ENCODE measurements at places on chromosomes 12 and 14.

DNA sequence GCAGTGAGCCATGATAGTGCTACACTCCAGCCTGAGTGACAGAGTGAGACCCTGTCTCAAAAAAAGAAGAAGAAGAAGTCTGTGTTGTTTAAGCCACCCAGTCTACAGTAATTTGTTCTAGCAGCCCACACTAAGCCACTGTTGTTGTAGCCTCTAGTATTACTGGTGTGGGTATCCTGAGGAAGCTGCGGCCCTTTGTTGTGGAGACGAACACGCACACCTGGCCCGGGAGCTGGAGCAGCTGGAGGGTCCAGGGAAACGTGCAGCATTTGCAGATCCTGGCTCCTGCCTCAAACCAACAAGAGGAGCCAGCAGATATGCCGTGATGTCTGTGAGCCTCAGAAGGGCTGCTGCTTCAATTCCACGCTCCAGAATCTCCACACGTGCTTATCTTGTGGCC lies 65.3 kb downstream of the MAP1LC3B2 start:
- DNase-seq, result no peak

DNA sequence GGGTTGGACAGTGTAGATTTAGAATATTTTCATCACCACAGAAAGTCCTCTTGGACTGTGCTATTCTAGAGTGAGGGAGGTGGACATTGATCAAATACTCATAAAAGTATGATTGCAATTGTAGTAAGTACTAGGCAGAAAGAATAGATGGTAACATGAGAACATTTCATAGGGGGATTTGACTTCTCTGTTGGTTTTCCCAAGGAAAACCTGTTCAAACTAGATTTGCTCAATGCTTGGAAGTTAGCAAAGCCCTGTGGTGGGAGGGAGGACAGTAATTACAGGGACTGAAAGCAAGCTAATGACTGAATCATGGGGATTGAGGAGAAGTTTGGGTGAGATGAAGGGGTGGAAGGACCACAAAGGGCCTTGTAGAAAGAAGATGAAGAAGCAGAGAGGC lies 24.4 kb upstream of the EID3 start:
- DNase-seq, result peak; percentile 37

DNA sequence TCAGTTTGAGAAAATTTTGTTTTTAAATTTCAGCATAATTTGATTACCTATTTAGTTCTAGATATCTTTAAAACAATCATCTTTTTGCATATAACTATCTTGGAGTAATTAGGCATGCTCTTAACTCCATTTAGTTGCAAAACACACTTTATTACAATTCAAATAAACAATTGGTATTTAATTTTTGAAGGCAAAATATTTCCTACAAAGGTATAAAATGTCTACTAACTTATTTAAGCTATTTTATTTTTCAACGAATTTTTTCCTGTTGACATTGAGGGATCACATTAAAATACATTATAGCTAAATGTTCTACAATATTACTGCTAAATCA lies 8.3 kb downstream of the FOXA1 start:
- no peak for DNase-seq

- no peak for DNase-seq
These were observed 18.8 kb upstream of the RCOR1 start for GRCh38 chr14:102573591-102574046.

DNA sequence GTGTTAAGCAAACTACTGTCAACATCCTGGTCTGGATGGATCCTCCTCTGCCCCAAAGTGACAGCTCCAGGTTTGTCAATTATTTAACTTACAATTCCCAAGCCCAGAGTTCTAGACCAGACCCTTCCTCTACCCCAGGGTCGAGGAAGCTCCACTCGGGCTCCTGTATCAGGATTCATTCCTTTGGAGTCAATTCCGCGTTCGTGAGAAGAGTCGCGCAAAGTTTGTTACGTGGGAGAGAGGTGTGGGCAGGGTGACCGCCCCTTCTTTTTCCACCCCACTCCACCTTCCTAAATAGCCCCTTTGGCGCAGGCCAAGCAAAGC lies 479 bp downstream of the SEL1L start:
- no peak for DNase-seq

- DNase-seq, result no peak
These were observed 378.8 kb upstream of the FAR2 start for GRCh38 chr12:28770322-28770721.

DNA sequence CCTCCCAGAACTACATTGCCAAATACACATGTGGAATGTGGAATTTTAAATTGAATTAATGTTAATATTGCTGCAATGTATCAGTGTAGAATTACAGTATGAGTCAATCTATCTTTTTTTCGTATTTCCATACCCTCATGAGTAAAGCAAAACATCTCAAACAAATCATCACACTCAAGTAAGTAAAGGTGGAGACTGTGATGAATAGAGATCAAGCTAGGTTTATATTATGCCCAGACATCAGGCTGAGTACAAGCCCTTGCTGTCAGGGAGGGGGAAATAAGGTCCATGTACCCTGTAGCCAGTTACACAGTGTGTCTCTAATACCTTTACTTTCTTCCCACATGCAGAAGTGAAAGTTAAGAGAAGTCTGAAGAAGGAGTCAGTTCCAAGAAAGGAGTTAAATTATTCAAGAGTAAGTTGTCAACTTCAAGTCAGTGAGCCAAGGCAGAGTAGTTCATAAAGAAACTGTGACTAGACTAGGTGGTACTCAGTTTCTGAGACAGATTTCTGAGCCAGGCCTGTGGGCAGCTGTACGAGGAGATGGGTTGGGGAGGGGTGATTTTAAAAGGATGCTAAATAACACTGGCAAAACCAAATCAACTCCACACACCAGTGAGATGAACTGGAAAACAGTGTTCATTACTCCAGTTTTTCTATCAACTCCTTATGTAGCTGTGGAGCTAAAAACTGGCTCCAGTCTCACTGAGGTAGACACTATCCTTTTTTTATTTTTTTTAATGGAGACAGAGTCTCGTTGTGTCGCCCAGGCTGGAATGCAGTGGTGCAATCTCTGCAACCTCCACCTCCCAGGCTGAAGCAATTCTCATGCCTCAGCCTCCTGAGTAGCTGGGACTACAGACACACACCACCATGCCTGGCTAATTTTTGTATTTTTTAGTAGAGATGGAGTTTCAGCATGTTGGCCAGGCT lies 23.8 kb upstream of the STK38L start:
- DNase-seq, result no peak

DNA sequence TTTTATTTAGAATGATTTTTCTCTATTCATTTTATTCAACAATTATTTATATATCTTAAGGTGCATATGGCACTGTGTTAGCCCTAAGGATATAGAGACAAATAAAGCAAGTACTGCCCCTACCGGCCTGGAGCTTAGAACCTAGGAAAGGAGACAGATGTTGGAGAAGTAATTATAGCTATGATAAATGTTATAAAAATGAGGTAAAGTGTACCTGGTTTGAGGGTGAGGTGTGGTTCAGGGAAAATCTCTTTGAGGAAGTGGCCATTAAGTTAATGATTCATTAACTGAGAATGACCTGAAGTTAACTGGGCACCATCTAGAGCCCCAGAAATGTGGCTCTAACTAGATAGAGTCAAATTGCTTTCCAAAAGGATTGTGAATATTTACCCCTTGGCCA lies 31.9 kb downstream of the CDKL1 start:
- DNase-seq, result no peak

GRCh38 chr12:110065540-110065939 lies 17.2 kb upstream of the C12orf76 start:
- no peak for DNase-seq

- no peak for DNase-seq
These were observed 6.9 kb downstream of the ANKRD13A start for GRCh38 chr12:110006115-110006514.

- DNase-seq, result no peak
These were observed 17.7 kb upstream of the CD27 start for GRCh38 chr12:6426882-6427671.

DNA sequence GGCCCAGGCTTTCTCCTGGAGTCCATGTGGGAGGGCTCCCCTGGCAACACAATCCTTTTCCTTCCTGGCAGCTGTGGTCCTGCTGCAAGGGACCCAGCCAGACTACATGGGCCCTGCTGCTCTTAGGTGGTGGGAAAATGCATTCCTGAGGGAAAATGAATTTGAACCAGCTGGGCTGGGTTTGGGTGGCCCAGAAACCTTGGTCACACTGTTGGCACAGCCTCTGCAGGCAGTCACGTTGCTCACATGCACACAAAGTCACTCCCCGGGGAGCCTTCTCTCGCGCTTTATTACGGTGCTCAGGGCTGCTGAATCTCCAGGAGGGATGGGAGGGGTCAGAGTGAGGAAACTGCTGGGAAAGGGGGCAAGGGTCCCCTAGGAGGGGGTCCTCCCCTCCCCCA lies 17.2 kb downstream of the PLEKHG3 start:
- peak; percentile 45 for DNase-seq

GRCh38 chr12:79618848-79619404 lies 71.8 kb downstream of the PAWR start:
- no peak for DNase-seq

GRCh38 chr12:113241191-113242025 lies 20.1 kb downstream of the TPCN1 start:
- DNase-seq, result peak; percentile 96

DNA sequence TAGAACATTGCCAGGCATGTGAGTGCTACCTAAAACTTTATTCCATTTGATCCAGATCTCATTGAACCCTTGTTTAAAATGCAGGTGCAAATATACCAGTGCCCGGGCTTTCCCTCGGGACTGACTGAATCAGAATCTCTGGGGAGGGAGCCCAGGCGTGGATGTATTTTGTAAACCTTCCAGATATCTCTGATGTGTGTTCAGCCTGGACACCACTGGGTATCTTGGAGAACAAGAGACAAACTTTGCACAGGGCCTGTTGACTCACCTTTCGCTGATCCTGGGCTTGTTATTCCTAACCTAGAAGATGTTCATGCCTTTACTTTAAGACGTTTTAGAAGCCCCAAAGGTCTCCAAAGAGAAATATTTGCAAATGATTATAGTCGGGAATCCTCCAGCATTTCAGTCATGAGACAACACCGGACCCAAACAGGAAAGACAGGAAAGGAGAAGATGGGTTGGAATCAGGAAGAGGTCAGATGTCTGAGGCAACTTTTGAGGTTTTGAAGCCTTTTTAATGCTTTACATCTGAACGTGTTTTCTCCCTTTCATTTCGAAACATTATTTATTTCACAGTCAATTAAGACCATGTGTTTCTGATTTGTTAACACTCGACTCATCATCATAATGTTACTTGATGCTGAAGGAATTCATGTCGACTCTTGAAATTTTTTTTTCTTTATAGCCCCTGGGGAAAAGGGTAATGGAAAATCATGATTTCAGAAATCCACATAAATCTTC lies 118.6 kb downstream of the PLXNC1 start:
- no peak for DNase-seq

- DNase-seq, result no peak
These were observed 26.9 kb downstream of the CRADD start for GRCh38 chr12:93704122-93704521.

DNA sequence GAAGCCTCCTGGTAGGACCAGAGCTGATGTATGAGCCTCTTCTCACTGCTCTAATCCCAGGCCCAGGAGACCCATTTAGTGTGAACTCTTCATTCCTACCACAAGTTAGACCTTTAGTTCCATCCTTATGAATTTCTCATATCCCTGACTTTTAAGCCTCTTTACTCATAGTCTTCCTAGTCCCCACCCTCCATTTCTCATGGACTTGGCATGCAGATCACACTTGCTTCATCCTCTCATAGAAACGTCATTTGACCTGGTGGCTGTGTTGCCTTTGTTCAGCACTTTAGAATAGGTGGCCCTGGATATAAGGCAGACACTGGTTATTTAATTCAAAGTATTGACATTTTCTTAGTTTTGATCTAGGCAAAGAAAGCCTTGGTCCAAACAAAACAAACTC lies 99.5 kb downstream of the SLC16A7 start:
- DNase-seq, result no peak

GRCh38 chr14:55711175-55711811 lies 131.3 kb downstream of the KTN1 start:
- no peak for DNase-seq

- no peak for DNase-seq
These were observed 187.0 kb downstream of the GRIP1 start for GRCh38 chr12:66491853-66492252.

DNA sequence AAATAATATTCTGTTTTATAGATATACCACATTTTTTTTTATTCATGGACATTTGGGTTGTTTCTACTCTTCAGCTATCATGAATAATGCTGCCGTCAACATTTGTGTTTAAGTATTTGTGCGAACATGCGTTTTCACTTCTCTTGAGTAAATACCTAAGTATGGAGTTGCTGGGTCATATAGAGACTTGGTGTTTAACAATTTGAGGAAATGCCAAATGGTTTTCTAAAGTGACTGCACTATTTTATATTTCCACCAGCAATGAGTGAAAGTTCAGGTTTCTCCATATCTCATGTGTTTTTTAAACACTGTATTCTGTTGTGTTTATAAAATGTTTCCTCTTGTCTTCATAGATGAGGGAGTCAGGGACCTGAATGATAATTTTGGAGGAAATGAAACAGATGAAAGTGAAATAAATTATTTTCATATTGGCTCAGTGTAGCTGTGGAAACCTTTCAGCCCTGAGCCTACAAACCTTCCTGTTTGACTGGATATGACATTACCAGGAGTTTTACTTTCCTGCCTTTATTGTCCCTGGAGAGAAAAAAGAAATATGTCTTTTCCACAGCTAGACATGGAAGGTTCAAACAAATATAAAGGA lies 26.3 kb downstream of the DAAM1 start:
- DNase-seq, result no peak

DNA sequence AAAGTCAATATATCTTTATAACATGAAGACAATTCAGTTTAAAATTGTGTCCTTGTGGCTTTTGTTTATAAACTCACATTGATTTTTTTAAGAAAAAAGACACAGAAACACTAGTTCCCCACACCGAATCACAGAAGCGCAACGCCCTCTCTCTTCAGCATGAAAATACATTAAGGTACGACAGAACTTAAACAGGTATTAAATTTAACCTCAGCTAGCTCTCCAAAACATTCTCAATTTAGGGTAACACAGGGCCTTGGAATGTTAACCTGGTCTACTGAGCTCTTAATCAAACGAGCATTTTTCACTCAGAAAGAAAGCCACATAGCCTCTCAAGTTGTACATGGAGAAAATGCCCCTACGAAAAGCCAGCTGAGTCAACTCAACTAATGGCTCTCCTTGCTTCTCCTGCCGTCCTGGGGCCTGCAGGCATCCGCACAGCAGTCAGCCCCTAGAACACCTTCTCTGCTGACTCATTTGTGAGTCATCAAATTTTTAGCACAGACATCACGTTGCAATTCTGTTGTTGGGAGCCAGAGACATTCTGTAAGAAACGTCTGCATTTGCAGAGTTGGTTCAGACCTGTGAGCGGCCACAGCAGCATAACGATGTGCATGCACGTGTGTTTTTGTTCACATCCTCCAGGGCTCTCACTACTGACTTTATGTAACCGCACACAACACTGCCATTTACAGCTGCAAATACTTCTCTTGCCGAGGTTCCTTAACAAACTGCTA lies 141.6 kb downstream of the ITPR2 start:
- DNase-seq, result peak; percentile 95

- DNase-seq, result no peak
These were observed 1288.4 kb downstream of the AACS start for GRCh38 chr12:126353604-126354003.

All from NCI-H146 (cell line).